NCI-H1417 (cell line): ENCODE measurements at places on chromosomes 2 and 18.
A peak's percentile ranks its signal among the peaks of the same experiment; 100 is the strongest.

- DNase-seq, result no peak
Observed at GRCh38 chr2:237282568-237283128, 131.3 kb downstream of the COL6A3 start.

- DNase-seq, result no peak
Observed at GRCh38 chr18:25998461-25998860, 92.0 kb downstream of the SS18 start.

DNA sequence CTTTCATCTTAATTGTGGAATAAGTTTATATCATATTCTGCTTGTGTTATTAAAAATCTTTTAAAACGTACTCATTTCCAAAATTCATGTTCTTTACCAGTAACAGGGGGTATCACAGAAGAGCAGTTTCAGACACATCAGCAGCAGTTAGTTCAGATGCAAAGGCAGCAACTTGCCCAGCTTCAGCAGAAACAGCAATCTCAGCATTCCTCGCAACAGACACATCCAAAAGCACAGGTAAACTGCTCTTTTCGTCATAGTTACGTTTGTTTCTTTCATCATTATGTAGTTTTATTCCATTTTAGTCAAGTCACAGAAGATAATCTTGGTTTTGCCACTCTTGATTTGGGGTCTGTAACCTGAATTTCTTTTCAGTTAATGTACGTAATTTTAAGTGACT is 93.5 kb upstream of the KIF5C start:
- no peak for DNase-seq

DNA sequence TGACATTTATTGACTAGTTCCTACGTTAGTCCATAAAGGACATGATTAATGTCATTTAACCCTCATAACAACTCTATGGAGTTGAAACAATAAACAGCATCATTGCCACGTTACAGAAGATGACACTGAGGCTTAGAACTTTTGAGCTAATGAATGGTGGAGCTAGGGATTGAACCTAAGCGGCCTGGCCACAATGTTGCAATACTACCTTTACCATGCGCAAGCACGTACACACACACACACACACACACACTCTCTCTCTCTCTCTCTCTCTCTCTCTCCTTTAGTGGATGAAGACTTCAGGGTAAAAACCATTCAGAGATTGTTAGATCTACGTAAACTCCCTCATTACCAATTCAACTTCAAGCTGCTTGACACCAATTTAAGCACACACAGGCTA is 875 bp upstream of the MAP3K19 start:
- DNase-seq, result no peak

- no peak for DNase-seq
Observed at GRCh38 chr2:54858021-54858681, 134.7 kb downstream of the EML6 start.

DNA sequence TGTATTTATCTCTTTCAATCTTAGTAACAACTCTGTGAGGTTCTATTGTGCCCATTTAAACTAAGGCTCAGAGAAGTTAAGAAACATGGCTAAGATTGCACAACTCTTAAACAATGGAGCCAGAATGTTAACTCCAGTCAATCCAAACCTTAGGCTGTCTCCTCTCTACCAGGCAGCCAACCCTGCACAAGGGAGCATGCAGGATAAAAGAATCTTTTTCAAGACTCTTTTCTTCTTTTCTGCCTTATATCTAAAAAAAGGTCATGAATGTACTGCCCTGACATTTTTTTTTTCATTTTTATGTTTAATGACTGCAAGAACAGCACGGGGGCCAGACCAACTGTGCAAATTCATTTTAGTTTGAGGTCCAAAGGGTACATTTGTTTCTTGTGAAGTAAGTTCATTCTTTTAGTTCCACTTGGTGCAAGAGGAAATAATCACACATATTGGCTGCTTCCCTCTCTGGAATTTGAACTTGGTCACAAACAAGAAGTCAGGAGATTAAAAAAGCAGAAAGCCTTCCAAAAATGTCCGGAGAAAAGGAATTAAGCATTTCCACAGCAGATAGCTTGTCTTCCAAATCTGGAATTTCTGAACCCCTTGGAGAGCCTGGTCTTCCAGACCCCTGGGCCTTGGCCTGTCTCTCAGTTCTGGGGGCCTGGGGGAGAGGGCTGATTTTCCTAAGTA is 96.0 kb upstream of the RIOK3 start:
- DNase-seq, result no peak

DNA sequence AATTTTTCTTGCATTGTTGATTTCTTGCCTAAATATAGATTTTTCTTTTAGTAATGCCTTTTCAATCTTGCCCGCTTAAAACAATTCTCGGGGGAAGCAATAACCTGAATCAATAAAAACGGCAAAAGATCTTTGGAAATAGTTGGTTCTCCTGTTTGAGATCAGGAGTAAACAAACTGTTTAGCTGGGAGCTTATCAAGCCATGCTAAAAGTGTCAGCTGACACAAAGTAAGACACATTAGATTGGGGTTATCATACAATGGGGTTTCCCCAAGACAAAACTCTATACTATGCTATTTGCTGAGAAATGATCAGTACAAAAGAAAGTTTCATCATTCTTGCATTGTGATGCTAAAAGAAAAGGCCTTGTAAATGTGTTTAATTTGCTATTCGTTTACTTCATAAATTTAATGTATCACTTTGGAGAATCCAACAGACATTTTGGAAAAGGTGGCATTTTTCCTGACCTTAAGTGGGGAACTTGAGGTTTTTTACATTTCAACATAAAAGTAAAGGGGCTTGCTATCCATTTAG is 46.5 kb downstream of the ATIC start:
- no peak for DNase-seq

GRCh38 chr2:97858442-97858841 is 137.3 kb downstream of the TMEM131 start:
- DNase-seq, result no peak

DNA sequence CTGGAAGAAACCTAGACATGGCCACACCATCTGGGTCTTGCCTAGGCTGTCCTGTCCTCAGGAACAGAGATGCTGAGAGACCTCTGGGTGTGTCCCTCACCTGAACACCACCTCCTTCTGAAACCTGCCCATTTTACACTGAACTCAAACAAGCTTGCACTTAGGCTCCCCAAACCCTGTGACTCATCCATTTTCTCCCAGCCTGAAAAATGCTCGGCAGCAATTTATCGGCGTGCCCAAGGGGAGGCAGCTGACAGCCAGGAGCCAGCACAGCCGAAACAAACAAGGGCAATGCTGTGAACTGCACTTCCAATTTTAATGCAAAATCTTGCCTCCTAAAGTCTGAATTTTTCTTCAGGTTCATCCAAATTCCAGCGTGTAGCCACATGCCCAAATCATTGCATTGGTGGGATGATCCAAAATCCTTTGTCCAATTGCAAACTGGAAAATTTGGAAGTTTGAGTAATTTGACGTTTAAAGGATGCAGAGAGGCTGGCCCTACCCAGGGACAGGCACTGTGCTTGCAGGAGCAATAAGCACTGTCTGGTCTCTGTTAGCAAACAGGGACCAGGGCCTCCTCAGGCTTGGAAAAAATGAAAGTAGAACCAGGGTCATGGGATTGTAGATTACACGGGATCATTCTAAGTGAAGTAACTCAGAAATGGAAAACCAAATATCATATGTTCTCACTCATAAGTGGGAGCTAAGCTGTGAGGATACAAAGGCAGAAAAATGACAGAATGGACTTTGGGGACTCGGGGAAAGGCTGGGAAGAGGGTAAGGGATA is 67.7 kb downstream of the GALNT14 start:
- DNase-seq, result no peak

GRCh38 chr2:181411105-181411849 is 45.9 kb upstream of the ITGA4 start:
- DNase-seq, result peak; percentile 81

DNA sequence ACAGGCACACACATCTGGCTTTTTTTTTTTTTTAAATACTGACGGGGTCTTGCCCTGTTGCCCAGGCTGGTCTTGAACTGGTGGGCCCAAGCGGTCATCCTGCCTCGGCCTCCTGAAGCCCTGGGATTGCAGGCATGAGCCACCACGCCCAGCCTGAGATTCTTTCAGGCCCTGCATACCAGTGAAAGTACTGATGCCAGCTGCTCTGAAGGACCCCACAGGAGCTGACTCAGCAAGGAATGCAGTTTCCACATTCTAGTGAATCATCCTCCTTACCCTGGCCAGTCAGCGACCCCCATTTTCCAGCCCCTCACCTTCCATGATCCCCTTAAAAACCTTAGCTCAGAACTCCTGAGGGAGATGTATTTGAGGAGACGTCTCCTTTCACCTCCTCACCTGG is 5.8 kb upstream of the DTYMK start:
- DNase-seq, result no peak

- DNase-seq, result no peak
Observed at GRCh38 chr2:88549616-88550292, 77.5 kb downstream of the EIF2AK3 start.

GRCh38 chr2:190679813-190680591 is 31.1 kb downstream of the NAB1 start:
- DNase-seq, result peak; percentile 11
